ENCODE measurements at places on chromosomes 7 and 10. TPM values are rescaled to one million over a fixed set of nuclear protein-coding genes. Genes with fewer than 3 reads are reported as not detected.

Gene FXYD4
- not detected for total RNA-seq

GRCh38 chr7:15130666-15131541, 228.4 kb upstream of the DGKB start:
- H3K4me3 ChIP-seq, result no peak overlapping the region
- H3K27ac ChIP-seq, result no peak overlapping the region
- no peaks in the 10 kb centered on the region for H3K27me3 ChIP-seq
- H3K36me3 ChIP-seq, result no peaks in the 10 kb centered on the region

DNA sequence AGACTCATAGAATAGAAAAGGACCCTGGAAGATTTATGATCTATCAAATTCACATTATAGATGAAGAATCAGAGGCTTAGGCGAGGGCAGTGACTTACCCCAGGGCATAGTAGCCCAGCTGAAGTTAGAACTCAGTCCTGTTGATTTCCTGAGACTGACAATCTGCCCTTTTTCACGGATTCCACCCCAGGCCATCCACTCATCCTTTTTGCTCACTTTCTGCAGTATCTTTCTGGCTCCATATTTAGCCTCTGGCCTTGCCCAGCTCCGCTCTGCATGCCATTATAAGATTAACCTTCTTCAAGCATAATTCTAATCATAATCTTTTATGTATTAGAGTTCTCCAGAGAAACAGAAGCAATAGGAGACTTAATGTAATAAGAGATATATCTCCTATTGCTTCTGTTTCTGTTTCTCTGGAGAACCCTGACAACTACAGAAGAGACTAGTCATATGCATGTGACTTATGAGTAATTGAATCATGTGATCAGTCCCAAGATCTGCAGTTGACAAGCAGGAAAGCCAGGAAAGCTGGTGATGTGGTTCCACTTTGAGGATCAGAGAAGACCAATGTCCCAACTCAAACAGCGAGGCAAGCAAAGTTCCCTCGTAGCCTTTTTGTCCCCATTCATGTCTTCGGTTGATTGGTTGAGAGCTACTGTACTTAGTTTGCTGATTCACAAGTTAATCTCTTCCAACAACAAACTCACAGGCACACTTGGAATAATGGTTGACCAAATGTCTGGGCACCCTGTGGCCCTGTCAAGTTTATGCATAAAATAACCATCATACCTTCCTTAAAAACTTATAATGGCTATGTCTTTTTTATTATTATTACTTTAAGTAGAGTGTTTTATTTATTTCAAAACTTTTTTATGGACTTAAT, 412.1 kb downstream of the SUGCT start:
- H3K4me1 ChIP-seq, result no peaks in the 10 kb centered on the region
- no peak overlapping the region for H3K4me3 ChIP-seq
- H3K36me3 ChIP-seq, result no peaks in the 10 kb centered on the region
- no peak for DNase-seq
- H3K27me3 ChIP-seq, result no peaks in the 10 kb centered on the region

DNA sequence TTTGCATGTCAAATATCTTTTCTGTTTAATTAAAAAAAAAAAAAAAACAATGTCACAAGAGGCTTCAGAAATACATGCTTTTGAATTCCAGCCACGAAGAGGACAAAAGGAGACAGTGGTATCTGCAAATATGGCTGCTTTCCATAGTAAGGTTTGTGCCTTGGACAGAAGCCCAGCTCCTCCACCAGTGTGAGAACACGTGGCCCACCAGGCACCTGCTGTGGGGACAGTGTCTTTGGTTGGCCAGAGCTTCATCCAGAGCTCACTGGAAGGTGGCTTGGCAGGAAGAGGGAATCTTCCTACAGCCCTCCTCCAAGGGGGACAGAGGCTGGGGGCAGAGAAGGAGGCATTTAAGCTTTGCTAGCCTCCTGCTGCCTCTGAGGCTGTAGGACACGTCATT, 144.6 kb downstream of the GLCCI1 start:
- H3K27me3 ChIP-seq, result no peaks in the 10 kb centered on the region
- no peak overlapping the region for H3K27ac ChIP-seq
- H3K4me3 ChIP-seq, result no peak overlapping the region
- no peaks in the 10 kb centered on the region for H3K4me1 ChIP-seq

Gene ZNF138
- total RNA-seq, result 5.8 TPM

DNA sequence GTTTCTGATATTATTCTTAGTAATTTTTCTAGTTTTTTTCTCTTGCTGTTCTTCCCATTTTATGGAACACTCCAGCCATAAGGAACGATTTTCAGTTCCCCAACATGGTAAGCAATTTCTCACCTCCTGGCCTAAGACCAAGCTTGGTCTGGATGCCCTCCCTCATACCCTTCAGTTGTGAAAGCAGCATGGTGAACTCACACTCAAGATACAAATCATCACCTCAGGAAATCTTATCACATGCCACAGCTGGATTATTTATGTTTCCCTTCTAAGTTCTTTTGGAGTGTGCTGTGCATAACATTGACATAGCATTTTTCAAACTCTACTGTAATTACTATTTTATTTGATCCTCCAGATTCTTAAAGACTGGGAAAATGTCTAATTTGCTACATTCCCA, 216.6 kb downstream of the AGMO start:
- DNase-seq, result no peak
- no peak overlapping the region for H3K4me3 ChIP-seq
- H3K36me3 ChIP-seq, result no peaks in the 10 kb centered on the region
- no peaks in the 10 kb centered on the region for H3K27me3 ChIP-seq

Gene CRTAC1
- total RNA-seq, result not detected

DNA sequence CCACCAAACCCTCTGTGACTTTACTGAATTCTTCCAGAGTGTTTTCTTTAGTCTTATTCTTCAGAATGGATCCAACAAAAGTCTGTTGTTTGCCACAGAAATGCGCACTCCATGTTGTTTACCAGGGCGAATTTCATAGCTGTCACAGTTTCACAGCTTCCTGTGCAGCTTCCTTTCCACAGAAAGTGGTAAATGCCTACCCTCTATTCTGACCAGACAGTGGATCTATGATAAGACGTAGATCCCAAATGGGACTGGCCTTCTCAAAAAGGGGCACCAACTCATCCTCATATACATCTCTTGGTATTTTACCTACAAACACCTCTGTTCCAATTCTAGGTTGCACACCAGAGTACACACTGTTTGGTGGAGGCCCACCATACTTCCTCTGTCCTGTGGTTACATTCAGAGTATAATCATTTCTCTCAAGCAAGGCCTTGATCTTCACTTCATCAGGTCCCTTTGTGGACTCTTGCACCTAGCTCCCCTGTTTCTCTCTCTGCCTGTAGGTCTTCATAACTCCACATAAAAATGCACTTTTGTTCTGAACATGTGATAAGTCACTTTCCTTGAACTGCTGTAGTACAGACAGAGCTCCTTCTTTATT, 91.7 kb downstream of the MLLT10 start:
- H3K27me3 ChIP-seq, result no peaks in the 10 kb centered on the region
- H3K36me3 ChIP-seq, result peaks cover 8% of the 10 kb centered on the region
- H3K4me1 ChIP-seq, result peaks cover 34% of the 10 kb centered on the region
- no peak overlapping the region for H3K4me3 ChIP-seq
- H3K27ac ChIP-seq, result no peak overlapping the region

Data from HepG2 (cell line).